ENCODE measurements at places on chromosomes 6 and 20.

DNA sequence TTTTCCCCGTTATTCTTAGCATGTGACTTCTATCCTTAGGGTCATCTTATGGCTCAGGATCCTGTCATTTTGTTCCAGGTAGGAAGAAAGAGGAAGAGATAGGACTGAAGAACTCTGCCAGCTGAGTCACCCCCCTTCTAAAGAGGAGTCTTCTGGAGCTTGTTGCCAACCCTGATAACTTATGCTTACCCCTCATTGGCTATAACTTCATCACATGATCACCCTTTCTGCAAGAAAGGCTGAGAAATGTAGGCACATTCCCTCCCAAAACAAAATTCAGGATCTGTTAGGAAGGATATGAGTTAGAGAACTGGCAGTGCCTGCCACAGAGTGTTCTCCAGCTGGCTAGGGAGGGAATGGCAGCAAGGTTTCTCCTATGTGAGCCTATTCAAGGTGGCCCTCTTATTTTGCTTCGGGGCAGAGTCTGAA, 35.6 kb downstream of the ARFGEF2 start:
- no peak for DNase-seq

DNA sequence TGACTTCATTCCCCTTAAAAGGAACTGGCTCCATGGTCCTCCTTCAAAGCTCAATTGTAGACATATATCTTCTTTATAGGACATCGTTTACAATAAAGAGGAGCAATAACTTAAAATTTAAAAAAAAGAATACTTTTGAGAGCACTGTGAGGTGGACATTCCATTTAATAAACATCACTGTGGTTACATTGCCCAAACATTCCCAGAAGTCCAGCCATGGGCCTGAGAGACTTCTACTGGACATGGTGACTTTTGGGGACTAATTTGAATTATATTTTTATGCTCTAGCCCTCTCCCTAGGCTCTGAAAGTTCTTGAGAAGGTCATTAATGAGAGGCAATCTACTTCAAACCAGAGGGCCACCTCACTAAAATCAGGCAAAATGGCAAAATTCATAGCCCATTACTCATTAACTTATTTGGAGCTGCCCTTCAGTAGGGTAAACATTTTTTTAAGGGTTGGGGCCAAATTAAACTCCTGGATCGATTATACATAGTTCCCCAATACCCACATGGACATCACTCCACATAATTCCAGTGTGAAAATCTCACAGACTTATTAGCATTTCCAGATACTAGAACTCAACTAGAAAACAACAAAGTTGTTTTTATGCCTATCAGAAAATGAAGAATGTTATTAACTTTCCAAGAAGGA, 17.1 kb downstream of the ISM1 start:
- peak; percentile 47 for DNase-seq

DNA sequence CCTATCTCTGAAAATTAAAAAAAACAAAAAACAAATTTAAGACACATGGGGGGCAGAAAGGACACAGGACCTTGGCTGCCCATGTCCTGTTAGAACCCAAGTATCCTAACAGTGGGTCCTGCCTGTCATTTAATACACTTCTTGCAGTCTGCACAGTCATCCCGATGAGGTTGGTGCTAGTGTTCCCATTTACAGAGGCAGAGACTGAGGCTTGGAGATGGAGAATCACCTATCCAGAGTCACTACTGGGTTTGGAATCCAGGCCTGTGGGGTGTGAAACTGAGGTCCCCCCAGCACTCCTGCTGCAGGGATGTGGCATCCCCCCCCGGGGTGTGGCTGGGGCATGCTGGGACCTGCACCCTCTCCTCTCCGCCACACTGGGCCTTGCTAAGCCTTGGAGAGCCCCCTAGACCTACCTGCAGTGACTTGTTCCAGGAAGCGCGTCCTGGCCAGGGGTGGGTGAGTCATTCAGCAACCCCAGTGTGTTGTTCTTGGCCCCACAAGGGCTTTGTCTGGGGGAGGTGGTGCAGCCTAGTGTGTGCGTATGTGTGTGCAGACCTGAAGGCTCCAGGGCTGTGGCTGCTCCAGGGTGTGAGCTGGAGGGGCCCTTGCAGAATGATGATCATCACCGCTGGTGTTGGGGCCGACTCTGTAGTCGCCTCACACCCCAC, 49.7 kb downstream of the BCAS4 start:
- DNase-seq, result peak; percentile 54

DNA sequence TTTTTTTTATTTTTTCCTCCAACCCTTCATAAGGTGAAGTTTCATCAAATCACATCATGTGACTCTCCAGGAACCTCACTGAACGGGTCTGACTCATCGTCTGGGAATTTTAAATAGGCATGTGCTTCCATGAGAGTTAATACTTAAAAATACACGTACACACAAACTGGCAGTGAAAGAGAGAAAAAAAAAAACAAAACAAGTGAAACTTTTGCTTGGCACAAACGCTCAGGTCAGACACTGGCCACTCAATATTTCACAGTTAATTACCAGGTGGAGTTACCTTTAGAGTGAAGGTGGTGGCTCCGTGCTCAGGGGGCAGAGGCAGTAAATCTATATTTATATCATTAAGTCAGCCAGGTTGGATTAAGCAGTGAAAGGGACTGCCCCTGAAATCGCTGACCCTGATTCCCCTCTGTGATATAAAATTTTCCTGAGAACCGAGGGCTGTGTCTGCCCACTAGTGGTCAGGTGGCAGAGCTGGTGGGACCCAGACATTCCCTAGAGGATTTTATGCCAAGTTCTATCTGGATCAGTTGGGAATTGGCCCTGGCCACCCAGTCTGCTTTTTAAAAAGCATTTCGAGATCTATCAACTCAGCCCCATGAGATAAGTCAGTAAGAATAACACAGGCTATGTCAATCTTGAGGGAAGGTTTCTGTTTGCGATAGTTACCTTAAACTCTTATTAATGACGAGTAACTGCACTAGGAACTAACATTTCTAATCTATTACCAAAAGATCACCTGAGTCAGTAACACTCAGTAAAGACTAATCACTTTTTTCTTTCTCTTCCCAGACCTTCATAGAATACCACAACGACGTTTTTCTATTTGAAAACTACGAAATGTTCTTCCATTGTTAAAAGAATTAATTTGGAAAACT, 259.1 kb downstream of the HDGFL1 start:
- peak; percentile 91 for DNase-seq

DNA sequence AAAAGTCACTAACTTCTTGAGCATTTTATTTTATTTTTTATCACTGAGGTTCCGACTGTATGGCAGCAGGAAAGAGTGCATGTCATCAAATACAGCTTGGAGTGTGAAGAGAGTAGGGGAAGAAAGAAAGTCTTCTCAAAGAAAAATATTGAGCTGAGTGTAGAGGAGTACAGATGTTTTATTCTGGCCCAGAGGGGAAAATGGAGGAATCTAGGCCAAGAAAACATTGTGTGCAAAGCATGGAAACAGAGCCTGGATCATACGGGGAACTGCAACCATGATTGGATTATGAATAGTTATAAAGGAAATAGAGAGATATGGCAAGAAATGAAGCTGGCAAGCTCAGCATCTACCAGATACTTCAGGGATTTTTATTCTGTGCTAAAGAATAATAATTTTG, 104.2 kb upstream of the SCGN start:
- no peak for DNase-seq

Measured in GM23248 (cell line).